Esophagus squamous epithelium (tissue), 5 donors: ENCODE measurements at places on chromosomes 1 and 21. TPM values are rescaled to one million over a fixed set of nuclear protein-coding genes. Genes with fewer than 3 reads are reported as not detected.

CFAP107 gene
- not detected for total RNA-seq

GJA8 gene
- total RNA-seq, result not detected

MR1 gene
- 10.6 TPM for total RNA-seq

ESPN gene
- total RNA-seq, result 14.5 TPM

NID1 gene
- total RNA-seq, result 120 TPM

TSSK3 gene
- total RNA-seq, result 0.31 TPM

FCRL1 gene
- not detected for total RNA-seq

CBS gene
- 15.8 TPM for total RNA-seq

C1orf87 gene
- not detected for total RNA-seq

PLPPR4 gene
- 0.15 TPM for total RNA-seq

ACTN2 gene
- total RNA-seq, result 1.3 TPM

SLAMF7 gene
- 2.5 TPM for total RNA-seq

S100A9 gene
- total RNA-seq, result 55,183 TPM

SEMA4A gene
- total RNA-seq, result 24.1 TPM
